Esophagus squamous epithelium (tissue), 5 donors: ENCODE measurements at places on chromosomes 6 and 20.

DNA sequence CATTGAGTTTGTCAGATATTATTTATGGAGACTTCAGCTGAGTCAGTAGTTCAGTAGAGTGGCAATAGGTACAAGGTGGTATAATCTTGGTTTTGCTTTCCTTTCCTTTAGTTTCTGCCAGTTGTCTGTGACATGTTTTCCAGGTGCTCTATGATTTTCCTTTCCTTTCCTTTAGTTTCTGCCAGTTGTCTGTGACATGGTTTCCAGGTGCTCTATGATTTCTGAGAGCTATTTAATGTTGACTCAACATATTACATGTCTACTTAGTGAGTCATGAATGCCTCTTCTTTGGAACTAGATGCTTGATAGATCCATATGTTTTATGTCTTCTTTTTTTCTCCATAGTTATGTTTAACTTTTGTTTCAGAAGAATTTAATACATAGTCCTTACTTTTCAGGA lies 186.4 kb upstream of the DEFB112 start:
- no peak for DNase-seq

DNA sequence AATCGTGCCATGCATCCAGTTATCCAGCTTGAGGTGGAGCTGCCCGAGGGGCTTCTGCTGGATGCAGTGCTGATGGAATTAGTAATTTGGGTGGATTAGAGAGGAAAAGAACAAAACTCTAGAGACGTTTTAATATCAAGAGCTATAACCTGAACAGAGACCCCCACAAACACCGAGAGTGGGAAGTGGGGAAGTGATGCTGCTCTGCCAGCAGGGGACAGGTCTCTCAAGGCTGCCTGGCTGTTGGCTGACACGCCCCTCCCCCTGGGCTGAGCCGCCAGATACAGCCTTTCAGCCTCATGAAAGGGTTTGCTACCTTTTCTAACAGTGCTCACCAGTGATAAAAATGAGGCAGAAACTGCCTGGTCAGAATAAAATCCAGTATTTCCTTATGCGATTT lies 9.6 kb downstream of the LEMD2 start:
- no peak for DNase-seq

DNA sequence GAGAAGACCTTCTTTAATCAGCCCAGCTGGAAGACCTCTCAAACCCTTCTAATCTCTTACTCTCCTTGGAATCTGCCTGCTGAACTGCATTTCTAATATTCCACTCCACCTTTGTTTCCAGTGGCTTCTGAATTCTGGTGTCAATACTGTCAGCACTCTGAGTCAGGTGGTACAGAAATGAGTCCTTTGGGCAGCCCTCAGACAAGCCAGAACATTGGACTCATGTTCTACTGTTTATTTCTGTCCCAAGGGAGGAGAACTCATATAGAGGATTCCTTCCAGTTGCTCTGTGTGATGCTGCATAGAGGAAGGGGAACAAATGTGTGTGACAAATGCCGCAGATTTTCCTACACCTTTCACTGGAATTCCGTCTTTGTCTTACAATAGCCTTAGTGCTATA lies 114.8 kb downstream of the PHF3 start:
- DNase-seq = no peak

- no peak for DNase-seq
Observed at GRCh38 chr20:53879048-53879684, 191.2 kb downstream of the BCAS1 start.

DNA sequence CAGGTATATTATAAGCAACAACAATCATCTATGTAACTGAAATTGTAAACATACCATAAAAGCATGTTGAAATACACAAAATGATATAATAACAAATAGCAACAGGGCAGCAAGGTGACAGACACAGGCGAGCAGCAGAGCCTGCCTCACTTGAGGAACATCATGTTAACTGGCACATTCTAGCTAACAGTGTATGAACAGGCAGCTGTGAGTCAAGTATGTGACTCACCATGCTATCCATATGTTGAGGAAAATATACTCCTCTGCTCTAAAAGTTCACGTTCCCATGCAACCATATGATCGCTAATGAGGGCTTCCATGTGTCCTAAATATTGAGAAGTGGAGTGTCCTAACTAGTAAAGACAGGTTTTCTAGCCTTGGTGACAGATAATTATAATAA lies 18.4 kb downstream of the SERAC1 start:
- no peak for DNase-seq

- DNase-seq = no peak
Observed at GRCh38 chr6:106658469-106658868, 29.1 kb downstream of the QRSL1 start.

DNA sequence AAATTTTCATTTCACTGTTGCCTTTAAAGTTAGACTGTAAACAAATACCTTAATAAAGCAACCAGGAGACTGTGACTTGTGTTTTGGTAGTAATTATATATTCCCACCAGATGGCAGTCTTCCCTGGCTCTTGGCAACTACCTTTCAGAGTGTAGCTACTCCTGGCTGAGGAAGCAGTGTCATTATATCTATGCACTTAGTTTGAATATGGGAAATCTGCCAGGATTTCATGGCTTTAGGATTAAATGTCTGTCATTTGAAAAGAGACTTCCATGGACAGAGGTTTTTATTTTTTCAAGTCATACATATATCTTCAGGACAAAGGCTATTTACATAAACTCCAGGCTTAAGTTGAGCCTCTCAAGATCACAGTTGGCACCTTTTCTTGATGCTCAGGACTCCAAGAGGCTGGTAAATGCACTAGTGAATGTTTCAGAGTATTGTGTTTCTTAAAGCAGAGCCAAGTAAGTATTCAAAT lies 160.1 kb downstream of the C6orf58 start:
- DNase-seq = no peak

DNA sequence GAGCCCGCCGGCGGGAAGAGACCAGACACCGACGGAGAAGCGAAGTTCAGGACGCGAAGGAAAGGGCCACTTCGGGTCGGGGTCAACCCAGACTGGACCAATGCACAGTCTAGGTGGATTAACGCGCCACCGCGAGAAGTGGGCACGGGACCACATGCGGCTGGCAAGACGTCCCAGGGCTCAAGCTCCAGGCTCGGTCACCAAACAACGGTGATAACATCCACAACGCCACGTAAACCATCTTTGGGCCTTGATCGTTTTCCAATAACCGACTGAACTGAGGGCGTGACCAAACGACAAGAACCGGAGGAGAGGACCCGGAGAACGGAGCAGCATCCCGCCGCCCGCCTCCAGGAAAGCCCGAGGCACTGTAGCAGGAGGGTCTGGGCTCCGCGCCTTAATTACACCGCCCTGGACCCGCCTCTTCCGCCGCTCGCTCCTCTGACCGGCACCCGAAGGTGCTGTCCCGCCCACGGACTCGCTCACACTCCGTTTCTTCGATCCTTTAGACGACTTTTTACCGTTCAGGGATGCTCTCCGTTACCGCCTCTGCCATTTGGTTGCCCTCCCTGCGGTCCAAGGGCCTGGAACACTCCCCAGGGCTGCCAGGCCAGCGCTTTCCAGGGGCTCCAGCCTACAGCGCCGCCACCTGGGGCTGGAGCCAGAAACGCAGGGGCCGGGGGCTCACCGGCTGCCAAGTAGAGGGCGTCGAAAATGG lies 44.1 kb downstream of the DPPA5 start:
- no peak for DNase-seq

GRCh38 chr6:20978151-20978614 lies 443.9 kb downstream of the CDKAL1 start:
- no peak for DNase-seq

DNA sequence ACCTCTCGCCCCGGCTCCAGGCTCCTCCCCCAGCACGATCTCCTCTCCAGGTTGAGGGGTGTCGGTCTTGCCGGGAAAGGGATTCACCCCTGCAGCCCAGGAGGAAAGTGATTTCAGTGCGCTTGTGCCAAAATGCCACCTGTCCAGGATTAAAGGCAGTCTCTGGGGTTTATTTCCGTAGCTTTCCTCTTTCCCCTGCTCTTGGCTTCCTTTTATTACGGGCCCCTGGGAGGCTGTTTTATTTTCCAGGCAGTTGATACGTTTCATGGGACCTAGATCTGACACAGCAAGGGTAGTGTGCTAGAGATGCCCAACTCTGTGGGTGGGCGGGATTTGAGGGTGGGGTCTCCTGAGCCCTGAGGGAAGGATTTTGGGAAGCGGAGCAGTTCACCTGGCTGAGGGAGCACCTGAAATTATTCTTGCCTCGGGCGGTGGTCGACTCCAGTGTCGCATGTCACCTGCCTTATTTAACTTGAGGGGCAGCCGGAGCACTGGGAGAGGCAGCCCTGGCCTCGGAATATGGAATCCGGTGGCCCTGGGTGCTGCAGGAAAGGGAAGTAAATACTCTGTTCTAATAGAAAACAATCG lies 9.5 kb upstream of the NKX2-2 start:
- no peak for DNase-seq

- DNase-seq = no peak
Observed at GRCh38 chr6:147715035-147715434, 206.5 kb downstream of the SAMD5 start.

- DNase-seq = no peak
Observed at GRCh38 chr6:100851819-100852218, 29.3 kb downstream of the ASCC3 start.

DNA sequence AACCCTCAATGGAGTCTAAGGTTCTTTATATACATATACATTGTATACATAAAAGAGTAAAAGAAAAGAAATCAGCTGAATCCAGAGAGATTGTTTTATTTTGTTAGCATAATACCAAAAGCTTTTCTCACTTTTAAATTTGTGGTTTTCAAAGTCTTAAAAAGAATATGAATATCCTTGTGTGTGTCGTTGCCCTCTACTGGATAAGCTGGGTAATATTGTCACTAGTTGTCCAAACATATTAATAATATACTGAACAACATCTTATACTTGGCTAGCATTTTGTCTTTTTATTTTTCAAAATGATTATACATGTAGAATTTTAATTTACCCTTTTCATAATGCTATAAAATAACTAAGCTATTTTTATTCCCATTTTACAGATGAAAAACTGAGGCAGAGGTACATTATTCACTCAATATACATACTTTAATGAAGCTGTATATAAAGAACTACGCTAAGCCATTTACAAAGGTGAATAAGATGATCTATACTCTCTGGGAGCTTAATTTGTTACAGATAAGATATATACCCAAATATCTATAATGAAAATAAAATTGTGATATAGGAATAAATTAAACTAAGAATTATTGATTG lies 531.7 kb downstream of the TFAP2B start:
- no peak for DNase-seq

DNA sequence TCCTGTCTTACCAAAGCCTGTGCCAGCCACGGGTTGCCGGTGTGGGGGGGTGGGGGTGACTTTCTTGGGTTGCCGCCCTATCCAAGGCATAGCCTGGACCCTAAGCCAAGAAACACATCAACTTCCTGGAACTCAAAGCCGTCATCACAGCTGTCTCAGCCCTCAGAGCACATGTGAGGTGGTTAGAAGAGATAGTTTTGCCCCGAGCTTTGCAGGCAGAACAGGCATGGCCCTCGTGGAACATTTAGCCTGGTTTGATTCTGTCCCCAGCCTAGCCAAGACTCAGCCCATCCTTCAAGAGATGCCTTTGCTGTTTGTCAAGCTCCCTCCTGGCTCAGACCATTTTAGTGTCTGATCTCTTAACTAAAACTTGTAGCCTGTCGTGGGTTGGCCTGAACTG lies 64.9 kb downstream of the RREB1 start:
- DNase-seq = no peak

DNA sequence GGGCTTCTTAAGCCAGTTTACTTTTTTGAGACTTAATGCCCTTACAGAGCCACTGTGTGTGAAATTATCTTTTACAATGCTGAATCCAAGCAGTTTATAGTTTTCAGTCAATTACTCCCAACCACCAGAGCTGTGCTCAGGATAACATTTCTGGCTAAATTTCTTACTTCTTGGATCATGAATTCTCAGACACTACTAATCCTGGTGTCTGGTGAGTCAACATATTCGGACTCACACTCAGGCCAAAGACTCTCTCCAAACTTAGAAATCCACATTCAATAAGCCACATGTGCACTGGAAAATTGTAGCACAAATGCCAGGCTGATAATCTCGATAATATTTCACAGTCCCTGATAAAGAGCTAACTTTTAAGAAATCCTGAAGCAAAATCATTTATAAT lies 49.0 kb downstream of the PTPRT start:
- DNase-seq = no peak

DNA sequence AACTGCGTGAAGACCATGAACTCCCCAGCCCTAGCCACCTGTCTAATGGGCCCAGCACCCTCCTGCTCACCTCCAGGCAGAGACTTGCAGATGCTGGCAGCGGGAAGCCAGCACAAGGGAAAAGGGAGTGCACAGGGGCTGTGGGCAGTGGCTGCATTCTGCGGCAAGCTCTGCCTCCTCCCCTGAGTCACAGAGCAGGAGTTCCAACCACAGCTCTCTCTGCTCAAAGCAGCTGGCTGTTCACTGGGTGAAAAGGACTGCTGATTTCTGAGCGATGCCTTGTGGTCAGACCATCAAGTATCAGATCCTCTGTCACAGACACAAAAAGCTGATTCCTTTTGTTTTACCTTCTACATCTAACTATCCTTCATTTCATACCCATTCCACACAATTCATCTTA lies 10.5 kb downstream of the NKX2-2 start:
- no peak for DNase-seq

- DNase-seq = no peak
Observed at GRCh38 chr20:51087266-51087665, 64.4 kb upstream of the KCNG1 start.

DNA sequence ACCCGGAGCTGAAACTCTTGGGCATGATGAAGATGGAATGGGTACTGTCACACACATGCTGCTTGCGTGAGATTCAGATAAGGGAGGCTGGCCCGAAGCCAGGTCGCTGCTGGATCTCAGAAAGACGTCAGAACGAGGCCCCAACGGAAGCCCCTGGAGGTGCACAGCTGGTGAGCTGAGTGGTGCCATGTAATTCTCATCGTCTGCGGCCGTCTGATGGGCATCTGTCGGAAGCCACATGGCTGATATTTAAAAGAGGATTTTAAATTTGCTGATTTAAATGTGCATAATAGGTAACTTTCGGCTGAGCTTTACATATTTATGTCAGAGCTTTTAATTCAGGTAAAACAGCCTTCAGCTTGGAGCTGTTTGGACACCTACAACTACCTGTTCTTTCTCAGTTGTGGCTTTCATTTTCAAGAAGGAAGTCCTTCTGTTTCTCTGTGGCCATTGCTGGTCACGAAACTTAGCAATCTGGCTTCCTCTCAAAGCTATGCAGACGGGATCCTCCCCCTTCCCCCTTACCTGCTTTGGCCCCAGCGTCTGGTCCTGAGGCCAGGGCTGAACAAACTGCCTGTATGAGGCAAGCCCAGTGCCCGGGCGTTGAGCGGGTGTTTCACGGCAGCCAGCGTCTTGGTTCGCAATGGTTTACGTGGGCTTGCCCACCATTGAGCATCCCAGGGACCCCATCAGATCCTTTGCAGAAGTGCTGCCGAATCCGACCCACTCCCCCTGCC lies 9.2 kb downstream of the SLCO4A1 start:
- peak; percentile 36 for DNase-seq

GRCh38 chr20:57692393-57692792 lies 17.4 kb downstream of the PMEPA1 start:
- no peak for DNase-seq

- no peak for DNase-seq
Observed at GRCh38 chr20:5469111-5469510, 152.4 kb upstream of the PROKR2 start.

DNA sequence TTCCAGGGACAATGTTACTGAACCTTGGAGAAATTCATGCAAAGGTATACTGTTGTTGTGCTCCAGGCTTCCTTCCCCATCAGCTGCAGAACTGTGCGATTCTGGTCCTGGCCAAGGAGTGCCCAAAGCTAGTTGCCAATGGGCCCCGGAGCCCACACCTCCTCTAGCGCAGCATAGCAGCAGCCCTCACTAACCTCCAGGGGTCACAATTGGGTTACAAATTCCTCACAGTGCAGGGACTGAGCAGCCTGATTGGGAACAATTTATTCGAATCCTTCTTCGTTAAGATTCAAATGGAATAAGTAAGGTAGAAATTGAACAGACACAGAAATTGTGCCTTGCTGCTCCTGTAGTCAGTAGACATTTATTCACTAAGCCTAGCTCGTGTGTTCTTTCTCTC lies 284.9 kb downstream of the PRKN start:
- no peak for DNase-seq
